ENCODE measurements at places on chromosomes 3 and 15.

GRCh38 chr3:131306242-131306641 lies 75.3 kb upstream of the NUDT16 start:
- DNase-seq = no peak

DNA sequence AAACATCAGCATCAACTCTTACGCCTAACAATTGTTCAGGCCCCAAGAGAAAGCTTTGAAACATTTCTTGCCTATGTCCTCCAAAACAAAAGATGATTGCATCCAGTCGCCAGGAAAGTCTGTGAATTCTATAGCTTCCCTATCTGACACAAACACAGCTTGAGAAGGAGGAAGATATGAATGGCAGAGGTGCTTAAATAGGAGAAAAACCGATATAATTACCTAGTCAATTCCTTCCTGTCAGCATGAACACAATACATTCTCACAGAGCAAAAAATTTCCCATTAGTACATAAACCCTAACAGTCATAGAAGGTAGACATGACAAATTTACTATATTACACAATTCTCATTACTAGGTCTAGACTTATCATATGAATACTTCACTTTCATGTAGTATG lies 326.5 kb downstream of the CGGBP1 start:
- DNase-seq = no peak

- no peak for DNase-seq
These were observed 216.2 kb downstream of the ABHD5 start for GRCh38 chr3:43906849-43907507.

GRCh38 chr15:31108836-31109235 lies 7.3 kb upstream of the TRPM1 start:
- DNase-seq = no peak

DNA sequence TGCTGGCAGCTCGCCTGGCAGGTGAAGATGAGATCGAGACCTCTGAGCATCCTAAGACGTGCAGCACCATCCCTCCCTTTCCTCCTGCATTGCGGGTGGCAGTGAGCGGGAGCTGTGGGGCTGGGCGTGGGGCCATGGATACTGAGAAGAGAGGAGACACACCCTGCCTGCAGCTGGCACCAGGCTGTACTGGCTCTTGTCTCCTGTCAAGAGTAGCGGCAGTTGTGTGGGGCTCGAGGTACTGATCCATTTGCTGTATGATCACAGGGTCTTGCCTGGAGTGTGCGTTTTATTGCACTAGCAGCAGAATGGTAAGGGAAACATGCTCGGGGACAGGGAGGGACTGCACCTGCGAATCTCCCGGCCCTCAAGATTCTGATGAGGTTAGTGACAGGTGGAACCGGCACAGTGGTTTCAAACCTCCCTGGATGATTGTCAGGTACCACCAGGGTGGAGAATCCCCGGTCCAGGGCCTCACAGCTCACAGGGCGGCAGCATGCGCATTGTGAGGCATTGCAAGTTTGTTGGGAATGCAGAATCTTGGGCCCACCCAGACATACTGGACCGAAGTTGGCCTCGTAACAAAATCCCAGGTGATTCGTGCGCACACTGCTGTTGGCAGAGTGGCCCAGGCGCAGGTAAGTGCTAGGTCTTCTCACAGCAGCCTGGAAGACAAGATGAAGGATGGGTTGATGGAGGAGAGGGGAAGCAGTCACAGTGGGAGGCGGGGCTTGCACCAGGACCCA lies 14.1 kb downstream of the SYNM start:
- no peak for DNase-seq

GRCh38 chr15:40338041-40338657 lies 2.6 kb downstream of the CCDC9B start:
- peak; percentile 84 for DNase-seq

GRCh38 chr15:85379403-85380131 lies 836 bp upstream of the AKAP13 start:
- DNase-seq = peak; percentile 13

GRCh38 chr3:112640276-112640929 lies 540 bp downstream of the CCDC80 start:
- DNase-seq = no peak

- DNase-seq = no peak
These were observed 40.2 kb upstream of the ZFAND6 start for GRCh38 chr15:80019168-80019745.

GRCh38 chr3:123044981-123045763 lies 17.6 kb upstream of the SEMA5B start:
- DNase-seq = no peak

GRCh38 chr3:172739462-172739861 lies 11.1 kb upstream of the ECT2 start:
- no peak for DNase-seq

GRCh38 chr3:27976933-27977332 lies 254.8 kb upstream of the EOMES start:
- no peak for DNase-seq

DNA sequence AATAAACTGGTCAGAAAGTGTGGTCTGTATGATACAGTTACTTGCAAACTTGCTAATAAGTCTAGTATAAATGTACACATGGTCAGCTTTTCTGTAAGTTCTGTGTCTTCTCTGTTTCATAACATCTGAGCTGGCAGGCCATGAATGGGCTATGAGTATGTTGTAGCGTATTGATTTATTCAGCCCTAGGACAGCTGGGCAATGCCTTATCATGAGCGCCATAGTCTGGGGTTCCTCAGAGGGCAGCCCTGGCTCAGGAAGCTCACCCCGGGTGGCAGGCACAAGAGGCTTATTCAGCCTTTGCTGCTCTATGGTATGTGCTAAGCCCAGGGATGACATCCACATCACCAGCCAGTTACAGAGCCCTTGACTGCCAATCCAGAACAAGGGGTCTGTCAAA lies 50.7 kb upstream of the CCR2 start:
- no peak for DNase-seq

GRCh38 chr3:45109771-45110508 lies 36.2 kb downstream of the CDCP1 start:
- no peak for DNase-seq

GRCh38 chr15:68596691-68597090 lies 17.9 kb downstream of the CORO2B start:
- DNase-seq = no peak

DNA sequence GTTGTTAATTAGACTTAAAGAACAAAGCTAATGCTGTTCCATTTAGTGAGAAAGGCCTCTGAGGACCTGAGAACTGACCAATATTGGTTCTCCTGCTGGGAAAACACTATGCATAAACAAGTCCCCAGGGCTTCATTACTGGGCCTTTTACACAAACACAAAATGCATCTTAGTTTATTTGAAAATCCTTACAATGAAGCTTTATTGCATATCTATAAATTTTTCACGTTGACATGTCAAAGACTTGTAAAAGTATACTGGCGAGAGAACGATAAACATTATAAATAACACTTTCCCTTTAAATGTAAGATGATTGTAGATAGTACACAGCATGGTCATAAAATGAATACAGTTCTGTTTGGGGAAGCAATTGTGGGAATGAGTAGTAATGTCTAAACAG lies 151.7 kb downstream of the ROBO2 start:
- no peak for DNase-seq

DNA sequence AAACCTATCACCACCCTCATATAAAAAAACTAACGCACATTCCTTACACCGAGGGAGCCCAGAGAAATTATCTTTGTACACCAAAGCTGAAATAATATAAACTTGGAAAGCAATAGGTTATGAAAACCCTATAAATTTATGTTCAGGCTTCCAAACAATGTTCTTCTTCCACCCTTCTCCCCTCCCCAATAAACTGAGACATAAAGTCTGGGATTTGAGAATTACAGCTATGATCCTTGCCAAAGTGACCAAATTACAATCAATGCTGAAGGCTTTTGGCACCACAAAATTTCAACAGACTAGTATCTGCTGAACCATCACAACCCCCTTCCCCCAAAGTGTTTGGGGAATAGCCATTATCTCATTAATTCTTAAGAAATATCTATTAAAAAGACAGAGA lies 237.8 kb downstream of the FMN1 start:
- DNase-seq = no peak

- no peak for DNase-seq
These were observed 54.8 kb downstream of the ATP13A4 start for GRCh38 chr3:193499801-193500485.

DNA sequence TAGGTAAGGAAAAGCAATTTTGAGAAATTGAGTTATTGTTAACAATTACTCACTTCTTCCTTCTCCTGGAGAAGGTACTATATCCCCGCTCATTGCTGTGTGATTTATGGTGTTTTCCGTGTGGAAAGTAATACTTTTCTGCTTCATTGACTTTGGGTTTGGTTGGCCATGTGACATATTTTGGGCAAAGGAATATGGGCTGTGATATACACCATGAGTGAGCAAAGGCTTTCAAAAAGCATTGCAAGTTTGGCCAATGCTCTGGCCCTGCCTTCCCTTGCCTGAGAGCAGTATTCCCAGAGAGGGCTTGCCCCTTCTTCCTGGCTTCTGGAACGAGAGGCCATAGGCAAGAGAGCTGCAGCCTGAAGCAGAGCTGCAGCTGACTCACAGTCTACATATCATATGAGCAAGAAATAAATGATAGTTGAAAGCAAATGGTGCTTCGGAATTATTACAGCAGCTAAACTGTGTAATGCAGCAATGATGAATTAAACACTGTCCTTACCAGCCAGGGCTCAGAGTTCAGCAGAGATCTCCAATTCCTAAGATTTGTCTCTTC lies 216.8 kb upstream of the CD96 start:
- DNase-seq = no peak

DNA sequence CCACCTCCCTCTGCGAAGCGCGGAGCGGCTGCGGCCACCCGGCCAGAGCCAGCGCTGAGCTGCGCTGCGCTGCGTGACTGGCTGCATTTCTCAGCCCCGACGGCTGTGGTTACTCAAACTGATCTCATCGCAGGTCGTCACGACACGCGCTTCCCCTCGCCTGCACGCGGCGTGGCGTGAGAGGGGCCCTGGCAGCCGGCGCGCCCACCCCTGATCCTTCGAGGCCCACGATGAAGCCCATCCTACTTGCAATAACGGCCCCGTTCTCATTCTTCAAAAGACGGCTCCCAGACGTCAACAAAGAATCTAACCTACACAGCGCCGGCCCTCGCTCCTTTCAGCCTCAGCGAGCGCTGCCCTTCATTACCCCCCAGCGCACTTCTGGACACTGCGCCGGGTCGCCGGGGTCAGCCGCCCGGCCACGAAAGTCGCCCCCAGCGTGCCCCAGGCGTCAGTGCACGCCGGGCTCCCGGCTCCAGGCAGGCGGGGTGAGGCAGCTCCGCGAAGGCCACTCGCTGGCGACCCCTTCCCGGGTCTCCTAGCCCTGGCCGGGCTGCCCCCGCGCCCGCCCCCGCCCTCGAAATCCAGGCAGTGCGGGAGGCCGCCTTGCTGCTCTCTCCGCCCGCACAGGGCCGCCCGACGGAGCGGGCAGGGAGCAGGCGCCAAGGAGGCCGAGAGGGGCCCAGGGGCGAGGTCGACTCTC lies 9.9 kb upstream of the LEKR1 start:
- DNase-seq = peak; percentile 56

- no peak for DNase-seq
These were observed 78.7 kb downstream of the POLQ start for GRCh38 chr3:121467085-121467484.

- no peak for DNase-seq
These were observed 185.6 kb downstream of the FAM43A start for GRCh38 chr3:194871143-194871863.

DNA sequence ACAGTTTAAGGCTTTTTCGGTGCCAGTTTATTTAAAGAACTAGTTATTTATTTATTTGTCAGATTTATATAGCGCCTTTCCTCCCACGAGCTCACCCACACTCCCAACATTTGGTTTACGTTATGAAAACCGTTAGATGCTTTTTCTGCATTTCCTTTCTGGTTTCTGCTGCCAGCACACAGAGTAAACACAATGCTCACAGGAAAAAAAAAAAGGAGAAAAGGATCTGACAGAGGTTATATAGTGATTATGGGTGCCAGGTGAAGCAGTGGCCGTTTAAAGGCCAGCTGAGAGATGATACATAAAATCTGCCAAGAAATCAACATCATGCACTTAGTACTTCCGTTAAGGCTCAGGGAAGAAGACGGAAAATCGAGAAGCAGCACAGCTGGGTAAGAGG lies 37.9 kb downstream of the ETV5 start:
- DNase-seq = no peak

DNA sequence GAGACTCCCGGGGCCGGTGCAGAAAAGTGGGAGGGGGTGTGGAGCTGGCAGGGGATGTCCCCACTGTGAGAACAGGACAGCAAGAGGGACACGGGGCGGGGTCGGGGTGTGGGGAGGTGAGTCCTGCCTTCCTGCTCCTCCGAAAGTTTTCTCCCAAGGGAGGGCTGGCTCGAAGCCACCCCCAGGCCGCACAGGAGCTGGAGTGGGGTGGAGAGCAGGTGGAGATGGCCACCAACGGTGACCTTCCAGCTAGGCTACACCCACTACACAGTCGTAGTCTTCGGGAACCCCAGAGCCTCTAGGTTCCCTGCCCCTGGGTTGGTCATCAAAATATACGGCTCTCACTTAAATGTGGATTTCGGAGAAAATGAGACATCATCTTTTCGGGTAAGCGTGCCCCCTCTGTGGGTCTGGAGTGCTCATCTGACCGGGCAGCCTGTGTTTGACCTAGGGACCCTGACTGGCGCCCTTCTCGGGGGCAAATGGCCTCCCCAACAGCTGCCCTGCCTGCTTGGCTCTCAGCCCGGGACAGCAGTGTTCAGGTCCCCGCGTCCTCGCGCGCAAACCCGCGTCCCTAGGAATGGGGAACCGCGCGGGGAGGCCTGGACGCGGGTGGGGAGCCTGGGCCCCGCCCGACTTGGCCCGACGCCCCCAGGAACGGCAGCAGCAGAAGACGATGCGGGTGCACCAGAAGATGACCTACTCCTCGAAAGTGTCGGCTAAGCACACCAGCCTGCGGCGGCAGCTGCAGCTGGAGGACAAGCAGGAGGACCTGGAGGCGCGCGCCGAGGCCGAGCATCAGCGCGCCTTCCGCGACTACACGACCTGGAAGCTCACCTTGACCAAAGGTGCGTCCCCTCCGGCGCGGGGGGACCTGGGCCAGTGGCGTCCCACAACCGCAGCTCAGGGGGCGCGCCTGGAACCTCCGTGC lies 21.2 kb downstream of the CFAP100 start:
- no peak for DNase-seq

DNA sequence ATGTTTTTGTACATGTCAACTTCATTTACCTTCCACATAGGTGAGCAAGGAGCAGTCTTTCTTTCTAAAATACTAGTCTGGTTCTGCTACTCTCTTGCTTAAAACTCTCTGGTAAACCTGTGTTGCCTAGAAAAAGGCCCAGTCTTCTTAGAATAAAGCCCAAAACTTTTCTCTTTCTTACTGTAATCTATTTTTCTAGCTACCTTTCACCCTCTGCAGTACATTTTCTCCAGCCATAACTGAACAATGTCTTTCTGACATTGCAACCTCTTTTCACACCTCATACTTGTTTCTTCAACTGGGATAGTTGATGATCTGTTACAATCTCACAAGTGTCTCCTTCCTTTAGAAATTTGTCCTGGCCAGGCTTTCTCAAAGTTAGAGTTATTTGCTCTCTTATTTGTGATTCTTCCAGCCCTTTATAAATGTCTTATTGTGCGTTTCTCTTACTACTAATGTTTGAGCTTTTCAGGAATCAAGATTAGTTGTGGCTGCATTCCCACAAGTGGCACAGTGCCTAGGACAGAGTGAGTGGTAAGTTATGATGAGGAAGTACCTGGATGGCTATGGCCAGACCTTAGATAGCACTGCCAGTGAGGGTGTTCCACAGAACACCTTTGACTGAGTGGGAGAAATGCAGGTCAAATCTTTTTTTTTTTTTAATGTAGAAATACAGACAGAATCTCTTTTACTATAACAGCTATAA lies 313.4 kb upstream of the SATB1 start:
- DNase-seq = no peak
